ENCODE measurements at places on chromosomes 16 and 17.

DNA sequence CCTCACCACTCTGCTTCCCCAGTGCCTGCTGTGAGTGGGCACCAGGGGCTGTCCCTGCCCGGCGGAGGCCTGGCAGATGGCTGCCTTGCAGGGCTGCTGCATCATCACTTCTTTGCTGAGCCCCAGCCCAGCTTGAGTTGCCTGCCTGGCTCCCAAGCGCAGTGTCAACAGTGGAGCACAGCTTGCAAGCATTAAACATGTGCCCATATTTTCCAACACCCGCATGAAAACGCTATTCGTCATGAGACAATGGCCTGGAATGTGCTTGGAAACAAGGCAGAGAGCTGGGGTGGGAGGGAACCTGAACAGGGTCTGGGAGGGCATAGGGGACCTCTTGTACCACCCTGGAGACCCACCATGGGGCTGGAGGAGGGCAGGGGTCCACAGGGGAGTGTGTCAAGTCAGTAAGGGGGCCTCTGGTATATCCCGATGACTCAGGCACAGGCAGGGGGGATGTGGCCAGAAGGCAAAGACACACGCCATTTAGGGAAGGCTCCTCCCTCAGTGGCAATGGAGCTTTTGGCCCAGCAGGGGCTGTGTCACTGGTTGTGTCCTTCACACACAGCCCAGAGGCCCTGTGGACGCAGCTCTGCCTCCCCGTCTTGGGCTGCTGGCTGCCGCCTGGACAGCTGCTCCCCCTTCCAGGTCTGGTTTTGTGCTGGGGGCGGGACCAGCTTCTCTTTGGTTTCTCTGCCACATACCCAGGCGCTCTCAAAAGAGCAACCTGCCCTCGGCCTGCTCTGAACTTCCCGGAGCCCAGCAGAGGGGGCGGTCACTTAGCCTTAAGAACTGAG, 17.4 kb upstream of the MTSS2 start:
- no peak for DNase-seq

GRCh38 chr17:6021627-6022026, 48.6 kb upstream of the WSCD1 start:
- DNase-seq: no peak

DNA sequence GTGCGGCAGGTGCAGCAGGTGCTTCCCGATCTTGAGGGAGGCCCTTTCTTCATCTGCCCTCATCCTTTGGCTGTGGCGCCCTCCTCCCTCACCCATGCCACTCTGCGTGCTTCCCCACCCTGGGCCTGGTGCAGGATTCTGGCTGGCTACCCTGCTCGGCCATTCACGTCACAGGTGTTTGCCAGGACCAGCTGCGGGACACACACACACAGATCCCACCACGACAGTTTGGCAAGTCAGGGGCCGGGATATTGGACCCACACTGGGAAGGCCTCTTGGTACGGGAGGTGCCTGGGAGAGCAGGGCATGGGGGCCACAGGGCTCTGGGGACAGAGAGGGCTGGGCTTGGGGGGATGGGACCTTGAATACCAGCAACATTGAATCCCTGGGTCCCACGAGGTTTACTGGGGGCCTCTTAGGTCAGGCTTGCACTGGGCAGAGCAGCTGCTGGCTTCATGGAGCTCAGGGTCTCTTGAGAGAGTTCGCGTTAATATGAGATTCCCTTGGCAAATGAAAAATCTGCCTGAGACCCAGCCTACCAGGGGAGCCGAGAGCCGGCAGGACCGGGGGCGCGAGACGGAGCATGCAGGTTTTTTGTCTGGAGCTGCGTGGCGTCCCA, 15.1 kb downstream of the ADCY7 start:
- no peak for DNase-seq

- DNase-seq: no peak
Measured at GRCh38 chr17:28004344-28004743, 38.1 kb upstream of the NLK start.

DNA sequence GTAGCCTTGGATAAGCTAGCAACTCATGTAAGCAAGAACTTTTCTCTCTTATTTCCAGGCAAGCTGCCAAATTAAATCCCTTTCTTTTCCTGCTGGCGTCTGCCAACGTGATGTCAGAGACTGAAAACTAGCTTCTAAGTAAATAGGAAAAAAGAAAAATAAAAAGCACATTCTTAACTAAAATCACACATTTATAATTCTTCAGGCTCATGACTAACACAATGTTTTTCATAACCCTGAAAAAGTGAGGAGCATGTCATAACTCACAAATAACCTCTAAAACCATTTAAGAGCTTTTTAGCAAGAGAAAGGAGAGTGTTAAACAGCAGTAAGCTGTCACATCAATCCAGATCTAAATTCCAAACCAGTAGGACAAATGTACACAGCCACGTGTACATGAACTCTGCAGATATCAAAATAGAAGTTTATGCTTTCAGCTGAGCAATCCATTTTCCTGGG, 110.0 kb downstream of the N4BP1 start:
- DNase-seq: no peak

GRCh38 chr17:7294614-7295153, at the start of gene YBX2:
TSS of gene YBX2 (minus strand) at chr17:7294639. CDS start at chr17:7294500, 139 bp downstream.
- peak; percentile 62 for DNase-seq

DNA sequence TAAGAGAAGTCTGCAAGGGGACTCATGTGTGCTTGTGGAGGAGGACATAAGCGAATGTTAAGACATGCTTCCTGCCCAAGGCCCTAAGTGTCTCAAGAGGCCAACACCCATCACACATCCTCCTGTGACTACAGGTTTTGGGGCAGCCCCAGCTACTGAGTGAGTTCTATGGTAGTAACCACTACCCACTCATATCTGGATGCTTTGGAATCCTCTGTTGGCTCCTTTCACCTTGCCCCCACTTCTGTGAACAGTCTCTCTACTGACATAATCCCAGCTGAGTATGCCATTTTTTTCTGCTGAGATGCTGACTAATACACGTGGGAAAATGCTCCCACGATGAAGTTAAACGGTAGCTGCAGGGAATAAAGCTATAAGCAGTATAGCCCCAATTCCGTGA, 153.5 kb downstream of the VPS53 start:
- DNase-seq: no peak

GRCh38 chr16:53937161-53937880, 233.4 kb downstream of the FTO start:
- no peak for DNase-seq

- DNase-seq: no peak
Measured at GRCh38 chr17:31754239-31754945, 104.7 kb downstream of the COPRS start.

DNA sequence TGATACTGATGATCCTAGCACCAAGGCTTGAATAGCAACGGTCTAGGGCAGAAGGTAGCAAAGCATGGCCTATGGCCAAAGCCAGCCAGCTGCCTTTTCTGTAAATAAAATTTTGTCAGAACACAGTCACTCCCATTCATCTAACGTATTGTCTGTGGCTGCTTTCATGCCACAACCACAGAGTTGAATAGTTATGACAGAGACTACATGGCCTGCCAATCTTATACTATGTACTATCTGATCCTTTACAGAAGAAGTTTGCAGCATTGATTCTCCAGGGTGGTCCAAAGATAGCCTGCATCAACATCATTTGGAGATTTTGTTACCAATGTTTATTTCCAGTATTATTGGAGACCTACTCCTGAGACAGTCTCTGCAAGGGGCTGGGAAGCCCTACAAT, 19.9 kb upstream of the MMD start:
- no peak for DNase-seq

GRCh38 chr17:78825696-78826095, 14.9 kb downstream of the USP36 start:
- no peak for DNase-seq

GRCh38 chr16:29804455-29805231, 1.7 kb upstream of the MAZ start:
- no peak for DNase-seq

- no peak for DNase-seq
Measured at GRCh38 chr17:4150096-4150495, 7.1 kb downstream of the CYB5D2 start.

- no peak for DNase-seq
Measured at GRCh38 chr17:69462882-69463281, 48.4 kb downstream of the MAP2K6 start.

DNA sequence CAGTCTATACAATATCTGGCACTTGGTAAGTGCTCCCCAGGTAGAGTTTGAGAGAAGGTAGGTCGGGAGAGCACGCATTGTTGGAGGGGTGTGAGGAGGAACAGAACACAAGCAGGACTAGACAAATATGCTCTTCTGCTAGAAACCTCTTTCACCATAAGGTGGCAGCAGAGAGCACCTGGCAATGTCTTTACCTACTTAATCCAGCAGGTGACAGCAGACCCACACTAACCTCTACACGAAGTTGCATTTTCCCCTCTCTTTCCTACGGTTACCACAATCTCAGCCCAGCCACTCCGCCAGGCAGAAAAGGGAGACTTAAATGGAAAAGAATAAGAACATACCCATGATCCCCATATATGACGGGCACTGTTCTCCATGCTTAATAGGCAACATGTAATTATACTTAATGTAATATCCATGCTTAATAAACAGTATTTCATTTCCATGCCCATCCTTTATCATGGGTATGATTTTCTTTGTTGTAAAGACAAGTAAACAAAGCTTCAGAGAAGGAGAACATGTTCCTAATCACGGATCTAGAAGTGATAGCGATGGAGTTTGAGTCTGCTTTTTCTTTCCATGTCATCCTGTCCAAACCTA, 55.1 kb upstream of the CCL2 start:
- peak; percentile 37 for DNase-seq

GRCh38 chr16:252366-253337, 18.0 kb downstream of the FAM234A start:
- DNase-seq: no peak

GRCh38 chr16:4548124-4548523, 8.0 kb upstream of the C16orf96 start:
- no peak for DNase-seq

DNA sequence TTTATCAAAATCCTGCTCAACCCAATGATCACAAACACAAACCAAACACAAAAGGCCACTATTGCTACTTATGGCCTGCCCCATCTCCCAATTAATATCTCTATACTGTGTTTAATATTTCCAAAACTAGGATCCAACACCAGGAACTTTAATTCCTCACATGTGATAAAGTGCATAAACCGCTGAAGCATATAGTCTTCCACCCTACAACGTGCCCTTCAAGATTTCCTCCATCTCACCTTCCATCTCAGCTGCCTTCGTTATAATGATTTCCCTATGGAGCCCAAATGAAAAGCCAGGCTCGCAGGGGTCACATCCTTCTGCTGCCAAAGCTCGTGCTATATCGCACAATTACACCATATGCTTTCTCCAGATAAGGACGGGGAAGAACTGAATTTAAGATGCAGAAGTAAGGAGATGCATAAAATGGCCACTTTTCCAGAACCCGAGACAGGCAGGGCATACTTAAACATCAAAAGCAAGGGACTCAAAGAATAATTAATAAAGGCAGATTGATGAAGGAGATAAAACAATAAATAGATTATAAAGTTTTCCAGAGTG, 1.8 kb downstream of the MYH10 start:
- DNase-seq: no peak

DNA sequence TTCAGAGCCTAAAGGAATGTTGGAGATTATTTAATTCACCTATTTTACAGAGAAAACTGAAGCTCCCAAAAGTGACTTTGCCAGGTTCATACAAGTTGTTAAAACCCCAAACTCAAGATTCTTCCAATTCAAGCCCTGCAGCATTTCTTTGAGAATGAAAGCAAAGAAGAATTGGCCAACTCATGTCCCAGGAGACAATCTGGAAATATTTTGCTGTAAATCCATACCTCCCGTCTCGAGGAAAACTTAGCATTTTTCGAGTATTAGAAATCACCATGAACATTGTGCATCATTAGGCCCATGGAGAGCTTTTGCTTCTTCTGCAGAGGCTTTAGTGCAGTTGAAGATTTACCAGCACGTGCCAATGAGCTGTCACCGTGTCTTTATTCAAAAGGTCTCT, 176.4 kb upstream of the KCNJ16 start:
- DNase-seq: no peak

- DNase-seq: no peak
Measured at GRCh38 chr17:43085474-43085873, 39.7 kb downstream of the BRCA1 start.

- DNase-seq: no peak
Measured at GRCh38 chr17:39156491-39156890, 5.1 kb upstream of the PLXDC1 start.

DNA sequence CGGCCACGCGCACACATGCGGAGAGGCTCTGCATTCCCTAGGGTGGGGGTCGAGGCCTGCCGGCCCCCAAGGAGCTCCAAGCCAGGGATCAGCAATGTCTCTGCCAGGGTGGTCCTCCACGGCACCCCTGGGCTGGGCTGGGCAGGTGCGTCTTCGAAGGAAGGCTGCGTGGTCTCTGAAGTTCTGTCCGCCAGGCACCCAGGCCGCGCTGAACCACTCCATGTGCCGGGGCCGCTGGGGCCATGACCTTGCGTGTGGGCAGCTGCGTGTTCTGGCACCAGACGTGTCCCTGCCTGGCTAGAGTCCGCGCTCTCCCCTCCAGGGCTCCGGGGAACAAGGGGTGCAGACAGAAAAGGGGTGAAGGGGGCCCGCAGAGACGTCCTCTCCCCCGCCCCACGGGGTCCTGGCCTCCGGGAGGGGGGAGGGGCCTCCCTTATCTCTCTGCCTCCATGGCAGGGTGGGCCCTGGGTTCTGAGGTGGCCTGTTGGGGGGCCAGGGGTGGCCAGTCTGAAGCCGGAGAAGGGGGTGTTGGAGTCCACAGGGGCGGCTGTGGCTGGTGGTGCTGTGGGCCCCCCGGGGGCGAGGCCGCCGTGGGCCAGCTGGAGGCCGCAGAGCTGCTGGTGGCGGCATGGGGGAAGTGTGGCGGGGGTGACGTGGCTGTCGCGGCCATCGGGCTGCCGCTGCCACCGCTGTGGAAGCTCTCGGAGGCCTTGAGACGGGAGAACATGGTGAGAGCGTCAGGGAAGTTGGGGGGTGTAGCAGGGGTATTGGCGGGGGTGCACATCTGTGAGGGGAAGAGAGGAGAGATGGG, 5.3 kb downstream of the UBALD1 start:
- no peak for DNase-seq
